ENCODE measurements at places on chromosomes 4 and X. TPM values are rescaled to one million over a fixed set of nuclear protein-coding genes. Genes with fewer than 3 reads are reported as not detected.
A peak's percentile ranks its signal among the peaks of the same experiment; 100 is the strongest.

The ADGRG2 gene
- not detected for total RNA-seq

The ARX gene
- not detected for total RNA-seq

DNA sequence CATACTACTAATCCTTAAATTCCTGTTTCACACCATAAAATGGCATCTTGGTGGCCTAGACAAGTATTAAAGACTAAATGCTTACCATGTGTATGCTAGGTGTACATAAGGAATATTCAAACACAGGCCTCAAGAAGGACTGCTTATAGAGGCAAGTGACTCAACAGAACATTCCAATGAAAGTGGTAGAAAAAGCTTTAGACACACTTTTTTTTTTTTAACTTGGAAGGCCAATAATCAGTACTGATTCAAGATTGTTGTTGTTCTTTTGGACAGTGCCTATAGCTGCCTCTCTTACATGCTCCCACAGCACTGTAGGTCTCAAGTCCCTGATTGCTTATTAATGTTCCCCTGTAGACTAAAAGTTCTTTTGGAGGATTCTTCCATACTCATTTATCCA, 77.6 kb downstream of the FBXL5 start:
- DNase-seq, result no peak

DNA sequence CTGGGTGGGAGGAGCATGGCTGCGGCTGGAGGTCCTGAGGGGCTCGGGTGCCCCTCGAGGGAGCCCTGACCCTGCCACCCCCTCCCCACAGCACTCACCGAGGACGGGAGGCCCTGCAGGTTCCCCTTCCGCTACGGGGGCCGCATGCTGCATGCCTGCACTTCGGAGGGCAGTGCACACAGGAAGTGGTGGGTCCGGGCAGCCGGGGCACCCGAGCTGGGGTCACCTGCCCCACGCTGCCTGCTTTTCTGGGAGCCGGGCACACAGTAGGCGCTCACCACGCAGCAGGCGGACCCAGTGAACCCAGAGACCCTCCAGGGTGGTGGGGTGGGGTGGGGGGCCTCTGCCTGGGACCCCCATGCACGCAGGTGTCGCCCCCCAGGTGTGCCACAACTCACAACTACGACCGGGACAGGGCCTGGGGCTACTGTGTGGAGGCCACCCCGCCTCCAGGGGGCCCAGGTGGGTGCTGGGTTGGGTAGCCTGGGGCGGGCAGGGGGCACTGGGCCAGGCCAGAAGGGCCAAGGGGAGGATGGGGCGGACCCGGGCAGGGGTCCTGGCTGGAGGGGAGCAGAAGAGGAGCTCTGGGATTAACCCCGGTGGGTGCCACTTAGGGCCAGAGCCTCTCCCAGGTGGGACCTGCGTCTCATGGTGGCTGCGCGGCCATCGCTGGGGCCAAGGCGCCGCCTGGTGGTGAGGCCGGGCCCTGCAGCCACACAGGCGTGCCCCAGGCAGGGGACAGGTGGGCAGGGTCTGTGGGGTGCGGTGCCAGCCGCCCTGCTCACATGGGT, 1.4 kb downstream of the HGFAC start:
- DNase-seq, result peak; percentile 65

GRCh38 chr4:164997324-164997723, 19.9 kb upstream of the TRIM61 start:
- no peak for DNase-seq

DNA sequence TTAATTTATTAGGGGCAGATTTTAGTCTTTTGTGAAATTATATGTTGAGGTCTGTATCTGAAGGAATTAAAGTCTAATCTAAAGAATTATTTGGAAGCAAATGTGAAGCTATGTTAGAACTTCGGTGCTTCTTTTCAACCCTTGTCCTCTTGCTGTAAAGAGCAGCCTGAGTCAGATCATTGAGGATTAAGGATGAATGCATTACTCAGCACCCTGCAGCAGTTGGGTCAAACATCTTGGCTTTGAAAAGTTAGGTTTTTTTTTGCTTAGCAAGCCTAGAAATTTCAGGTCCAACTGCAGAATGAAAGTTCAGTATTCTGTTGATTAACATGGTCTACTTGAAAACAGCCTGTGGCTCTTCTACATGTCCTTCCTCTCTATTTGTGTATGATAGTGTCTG, 57.6 kb downstream of the SLC4A4 start:
- no peak for DNase-seq

DNA sequence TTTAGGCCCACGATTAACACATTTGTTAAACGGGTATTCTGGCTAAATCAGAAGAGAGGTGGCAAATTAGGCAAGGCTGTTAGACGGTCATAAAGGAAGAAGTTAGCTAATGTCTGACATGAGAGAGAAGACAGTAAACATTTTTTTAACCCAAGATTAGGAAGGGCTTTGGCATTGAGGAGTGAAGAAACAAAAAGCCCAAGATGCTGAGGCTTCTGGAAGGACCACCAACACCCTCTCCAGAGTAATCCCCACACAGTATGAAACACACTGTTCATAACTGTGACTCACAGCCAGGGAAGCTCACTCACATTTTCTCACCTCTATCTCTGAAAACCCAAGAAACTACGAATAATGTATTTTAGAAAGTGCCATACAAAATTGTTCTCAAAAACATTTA, 127.6 kb downstream of the AMELX start:
- DNase-seq, result no peak

DNA sequence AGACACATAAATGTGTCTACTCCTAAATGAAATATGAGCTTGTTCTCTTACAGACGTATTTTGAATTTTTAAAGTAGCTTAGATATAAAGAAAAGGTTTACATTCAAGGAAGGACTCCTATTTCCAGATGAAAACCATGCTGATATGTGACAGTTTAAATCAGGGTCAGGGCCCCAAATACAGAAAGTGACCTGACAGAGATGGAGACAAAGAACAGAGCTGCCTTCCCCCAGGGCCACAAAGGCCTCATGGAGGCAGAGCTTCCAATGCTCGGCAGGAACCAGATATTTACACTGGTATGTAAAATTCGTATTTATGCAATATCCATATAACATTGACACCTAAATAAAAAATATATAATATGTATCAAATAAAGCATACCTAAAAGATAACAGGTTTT, 124.0 kb downstream of the PRDM5 start:
- no peak for DNase-seq

DNA sequence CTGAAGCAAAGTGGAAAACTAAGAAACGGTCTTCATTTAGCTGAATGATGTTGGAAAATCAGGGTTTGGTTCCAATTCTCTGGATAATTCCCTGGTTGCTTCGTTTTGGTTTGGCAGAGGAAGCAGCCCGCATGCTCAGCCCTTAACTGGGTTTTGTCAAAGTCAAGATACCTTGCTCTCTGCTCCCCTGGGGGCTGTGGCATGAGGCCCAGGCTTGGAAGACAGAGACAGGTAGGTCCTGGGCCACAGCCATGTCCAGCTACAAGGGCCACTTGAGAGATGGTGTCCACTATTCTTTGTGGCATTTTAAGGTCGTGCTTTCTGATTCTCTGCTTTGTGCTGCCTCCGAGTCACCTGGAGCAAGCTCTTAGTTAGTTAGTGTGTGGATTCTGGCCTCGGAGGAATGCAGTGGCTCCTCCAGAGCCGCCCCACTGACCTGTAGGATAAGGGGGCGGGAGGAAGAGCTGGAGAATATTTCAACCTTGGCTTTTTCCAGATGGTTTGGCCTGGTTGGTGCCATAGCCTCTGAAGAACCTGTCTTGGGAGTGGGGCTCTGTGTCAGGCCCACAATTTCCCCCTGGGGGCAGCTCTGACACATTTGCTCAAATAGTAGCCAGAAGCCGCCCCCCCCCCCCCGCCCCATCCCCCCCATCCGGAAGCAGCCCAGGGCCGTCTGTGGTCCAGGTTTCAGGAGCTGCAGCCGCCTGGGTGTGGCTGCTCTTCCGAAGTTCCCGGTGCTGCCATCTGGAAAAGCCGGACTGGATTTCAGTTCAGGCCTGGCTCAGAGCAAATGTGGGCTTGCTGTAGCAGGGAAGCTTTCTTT, 147.1 kb downstream of the NHS start:
- no peak for DNase-seq

Data from dermis blood vessel endothelial cell (primary cell).